ENCODE measurements at places on chromosomes 3 and 15. TPM values are rescaled to one million over a fixed set of nuclear protein-coding genes. Genes with fewer than 3 reads are reported as not detected.

Gene DPPA4
- 1.3 TPM for polyA plus RNA-seq

Gene TMPRSS7
- polyA plus RNA-seq: 0.48 TPM

Gene CCDC54
- 0.04 TPM for polyA plus RNA-seq

Gene RETNLB
- not detected for polyA plus RNA-seq

Gene PLSCR4
- polyA plus RNA-seq: 38.8 TPM

Gene CCDC71
- 21.4 TPM for polyA plus RNA-seq

Gene GOLGA8Q
- 1.4 TPM for polyA plus RNA-seq

Gene TPRG1
- polyA plus RNA-seq: 0.64 TPM

Gene SLCO2A1
- 8.2 TPM for polyA plus RNA-seq

Gene MON1A
- 19.5 TPM for polyA plus RNA-seq

Gene CSK
- 62.4 TPM for polyA plus RNA-seq

Gene RTP1
- 0.12 TPM for polyA plus RNA-seq

Gene PPP1R14D
- polyA plus RNA-seq: 14.0 TPM

Gene RAB7A
- polyA plus RNA-seq: 198 TPM

Gene GUCA1C
- not detected for polyA plus RNA-seq

Gene RTP3
- not detected for polyA plus RNA-seq
